Naive thymus-derived CD8-positive, alpha-beta T cell (primary cell): ENCODE measurements at places on chromosomes 4 and X. TPM values are rescaled to one million over a fixed set of nuclear protein-coding genes. Genes with fewer than 3 reads are reported as not detected.

GRCh38 chrX:43643662-43644061 lies 12.4 kb upstream of the MAOA start:
- no peak for DNase-seq
- no peak overlapping the region for H3K27ac ChIP-seq
- H3K4me1 ChIP-seq, result no peaks in the 10 kb centered on the region
- no peaks in the 10 kb centered on the region for H3K36me3 ChIP-seq

DNA sequence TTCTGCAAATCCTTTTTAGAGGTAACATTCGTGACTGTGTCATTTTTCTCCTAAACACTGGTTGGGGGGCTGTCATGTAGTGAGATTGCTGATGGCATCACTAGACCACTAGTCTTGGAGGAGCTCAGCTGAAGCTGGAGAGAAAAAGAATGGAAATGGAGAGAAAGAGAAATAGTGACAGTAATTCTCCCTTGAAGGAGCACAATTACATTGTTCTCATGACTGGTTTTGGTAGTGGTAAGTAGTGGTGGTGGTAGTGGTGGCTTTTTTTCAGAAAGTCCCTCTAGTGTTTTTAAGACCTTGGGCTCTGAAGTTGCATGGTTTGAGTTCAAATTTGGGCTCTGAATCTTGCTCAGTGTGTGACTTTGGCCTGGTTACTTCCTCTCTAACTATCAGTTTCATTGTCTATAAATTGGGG lies 99.8 kb downstream of the LARP7 start:
- no peak for DNase-seq
- no peak overlapping the region for H3K4me3 ChIP-seq
- H3K4me1 ChIP-seq, result no peaks in the 10 kb centered on the region
- peaks cover 2% of the 10 kb centered on the region for H3K27me3 ChIP-seq
- H3K27ac ChIP-seq, result no peak overlapping the region

DNA sequence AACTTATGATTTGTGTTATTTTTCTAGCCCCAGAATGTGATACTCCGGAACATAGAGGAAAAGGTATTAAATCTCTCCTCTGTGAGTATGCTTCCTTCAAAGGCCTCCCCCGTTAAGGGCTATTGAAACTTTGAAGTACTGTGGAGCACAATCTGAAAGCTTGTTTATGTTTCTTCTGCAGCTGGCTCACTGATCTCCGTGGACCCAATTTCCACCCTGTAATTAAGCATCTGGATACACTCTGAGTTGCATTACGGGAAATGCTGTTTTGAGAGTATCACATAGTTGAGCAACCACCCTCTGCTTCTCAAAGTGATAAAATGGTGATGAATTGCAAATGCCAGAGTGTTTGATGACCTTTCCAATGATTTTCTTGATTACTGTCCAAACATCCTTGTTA lies 296.8 kb upstream of the PABPC5 start:
- no peak overlapping the region for H3K27ac ChIP-seq
- H3K4me1 ChIP-seq, result no peaks in the 10 kb centered on the region
- no peak overlapping the region for H3K4me3 ChIP-seq
- H3K27me3 ChIP-seq, result no peaks in the 10 kb centered on the region

DNA sequence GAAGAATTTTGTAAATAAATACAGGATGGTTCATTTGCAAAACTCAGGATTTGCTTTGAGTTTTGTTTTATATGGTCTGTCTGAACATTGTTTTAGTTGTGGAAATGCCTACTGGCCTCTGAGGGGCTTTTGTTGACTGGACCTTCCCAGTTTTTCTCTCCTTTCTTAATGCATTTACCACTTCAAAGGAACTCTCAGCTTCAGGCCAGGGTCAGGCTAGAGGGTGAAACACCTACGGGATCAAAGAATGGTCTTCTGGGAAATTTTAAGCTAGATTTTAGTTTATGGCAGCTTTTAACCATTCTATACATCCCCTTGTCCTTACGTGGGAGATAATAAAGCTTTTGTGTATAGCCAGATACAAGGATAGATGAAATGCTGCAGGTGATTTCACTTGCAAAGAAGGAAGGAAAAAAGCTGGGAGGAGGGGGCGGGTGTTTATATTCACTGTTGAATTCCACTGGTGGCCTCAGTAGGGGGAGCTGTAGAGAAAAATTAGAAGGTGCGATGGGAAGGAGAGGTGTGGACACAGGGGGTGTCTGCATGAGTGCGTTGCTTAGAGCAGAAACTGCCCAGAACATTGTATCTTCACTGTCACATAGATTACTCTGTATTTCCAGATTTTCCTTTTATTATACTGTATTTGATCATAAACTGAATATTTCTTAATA lies 151.8 kb downstream of the TSPAN5 start:
- H3K27ac ChIP-seq, result no peak overlapping the region
- H3K36me3 ChIP-seq, result peaks cover 6% of the 10 kb centered on the region
- H3K4me3 ChIP-seq, result no peak overlapping the region
- H3K27me3 ChIP-seq, result no peaks in the 10 kb centered on the region
- H3K4me1 ChIP-seq, result peaks cover 8% of the 10 kb centered on the region

IQCM gene
- polyA plus RNA-seq, result not detected

KLB gene
- polyA plus RNA-seq, result not detected

TMPRSS11F gene
- not detected for polyA plus RNA-seq

CT45A2 gene
- not detected for polyA plus RNA-seq

TXK gene
- 60.4 TPM for polyA plus RNA-seq

SPP1 gene
- not detected for polyA plus RNA-seq

ASIC5 gene
- not detected for polyA plus RNA-seq

STK32B gene
- not detected for polyA plus RNA-seq
